Fibroblast of skin of left biceps (primary cell): ENCODE measurements at places on chromosomes 12 and 14.

GRCh38 chr12:86860776-86861175 is 604.6 kb upstream of the MGAT4C start:
- no peak for DNase-seq

GRCh38 chr14:53462931-53463778 is 310.0 kb upstream of the DDHD1 start:
- no peak for DNase-seq

- no peak for DNase-seq
Measured at GRCh38 chr14:77212943-77213678, 31.5 kb downstream of the TMEM63C start.

- DNase-seq, result no peak
Measured at GRCh38 chr14:36818246-36818645, 156.6 kb downstream of the PAX9 start.

GRCh38 chr12:108447168-108447832 is 67.8 kb upstream of the FICD start:
- DNase-seq, result no peak

- no peak for DNase-seq
Measured at GRCh38 chr14:43687921-43688320, 819.2 kb downstream of the FSCB start.

DNA sequence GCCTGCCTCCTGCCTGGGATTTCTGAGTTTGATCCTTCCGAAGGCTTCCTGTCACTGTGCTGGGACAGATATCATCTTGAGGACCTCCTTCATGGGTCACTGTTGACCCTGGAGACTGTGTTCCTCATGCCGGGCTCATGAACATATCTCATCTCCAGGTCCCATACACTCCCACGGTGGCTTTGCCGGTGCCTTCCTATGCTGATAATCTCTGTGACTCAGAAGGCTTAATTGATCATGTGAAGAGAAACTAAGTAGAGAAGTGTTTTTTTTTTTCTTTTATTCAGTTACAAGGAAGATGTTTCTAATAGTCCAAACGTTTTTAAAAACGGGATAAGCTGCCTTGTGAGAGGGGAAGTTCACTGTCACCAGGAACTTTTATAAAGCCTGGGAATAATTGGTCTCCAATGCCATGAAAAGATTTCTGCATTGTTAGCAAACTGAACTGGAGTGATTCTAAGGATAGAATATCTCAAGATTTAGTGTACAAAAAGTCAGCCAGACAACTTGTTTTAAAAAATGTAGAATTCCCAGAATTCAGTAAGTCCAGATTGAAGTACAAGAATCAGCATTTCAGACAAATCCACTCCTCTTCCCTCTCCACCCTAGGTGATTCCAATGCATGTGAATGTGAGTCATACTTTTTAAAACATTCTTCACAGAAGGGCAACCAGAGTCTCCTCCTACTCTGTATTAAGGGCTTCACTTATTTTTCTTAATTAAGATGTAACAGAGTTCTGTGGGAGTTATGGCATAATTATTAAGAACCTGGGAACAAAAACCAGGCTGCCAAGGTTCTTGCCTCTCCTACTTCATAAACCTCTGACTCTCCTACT is 139.8 kb upstream of the LGR5 start:
- no peak for DNase-seq

GRCh38 chr12:108853981-108854446 is 3.4 kb downstream of the SSH1 start:
- no peak for DNase-seq

GRCh38 chr14:36553656-36554260 is 28.7 kb downstream of the NKX2-8 start:
- no peak for DNase-seq

- DNase-seq, result no peak
Measured at GRCh38 chr12:32240831-32241230, 134.2 kb downstream of the BICD1 start.

DNA sequence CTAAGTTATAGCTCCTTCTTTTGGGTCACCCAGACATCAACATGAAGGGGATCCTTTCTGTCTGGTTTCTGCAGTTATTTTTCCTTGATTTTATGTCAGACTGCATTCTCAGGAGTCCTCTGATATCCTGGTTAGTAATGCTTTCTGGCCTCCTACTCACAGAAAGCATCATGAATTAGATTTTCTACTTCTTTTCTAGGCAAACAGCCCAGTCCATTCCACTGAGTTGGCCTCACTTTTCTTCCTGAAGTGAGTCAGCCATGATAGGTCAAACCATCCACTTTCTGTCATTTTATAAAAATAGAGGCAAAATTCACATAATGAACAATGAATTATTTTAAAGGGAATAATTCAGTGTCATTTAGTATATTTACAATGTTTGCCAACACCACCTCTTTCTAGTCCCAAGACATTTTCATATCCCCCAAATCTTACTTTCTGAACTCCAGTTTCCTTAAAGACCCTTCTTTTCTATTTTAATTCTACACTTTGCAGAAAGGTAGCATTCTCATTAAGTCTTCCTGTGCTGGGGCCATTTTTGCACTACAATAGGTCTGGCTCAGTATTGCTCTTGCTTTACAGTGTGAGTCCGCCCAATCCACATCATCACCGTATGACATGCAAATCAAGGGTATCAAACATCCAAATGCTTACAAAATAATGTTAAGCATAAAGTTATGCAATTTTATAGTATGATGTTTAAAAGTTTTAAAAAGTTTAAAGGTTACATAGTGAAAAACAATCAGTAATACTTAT is 95.1 kb downstream of the UNC79 start:
- DNase-seq, result peak; percentile 1

- DNase-seq, result no peak
Measured at GRCh38 chr12:40175489-40175888, 49.3 kb upstream of the LRRK2 start.

GRCh38 chr14:26596543-26597061 is 1.2 kb downstream of the NOVA1 start:
- no peak for DNase-seq

- DNase-seq, result no peak
Measured at GRCh38 chr12:3097836-3098235, 20.7 kb downstream of the TSPAN9 start.

DNA sequence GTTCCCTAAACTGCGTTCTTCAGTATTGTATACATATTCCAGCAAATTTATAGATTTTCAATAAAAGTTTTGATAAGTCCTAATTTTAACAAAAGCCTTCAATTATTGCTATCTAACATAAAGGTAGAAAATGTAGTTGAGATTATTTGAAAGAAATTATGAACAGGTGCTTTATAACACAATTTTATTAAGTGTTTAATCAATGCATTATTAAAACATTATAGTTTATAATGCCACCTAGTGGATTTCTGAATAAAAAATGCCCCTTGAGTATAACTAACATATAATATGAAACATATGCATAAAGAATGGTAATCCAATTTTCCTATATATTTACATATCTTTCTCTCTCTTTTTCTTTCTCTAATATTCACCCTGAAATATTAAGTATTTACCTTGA is 515.3 kb downstream of the SLC6A15 start:
- no peak for DNase-seq

DNA sequence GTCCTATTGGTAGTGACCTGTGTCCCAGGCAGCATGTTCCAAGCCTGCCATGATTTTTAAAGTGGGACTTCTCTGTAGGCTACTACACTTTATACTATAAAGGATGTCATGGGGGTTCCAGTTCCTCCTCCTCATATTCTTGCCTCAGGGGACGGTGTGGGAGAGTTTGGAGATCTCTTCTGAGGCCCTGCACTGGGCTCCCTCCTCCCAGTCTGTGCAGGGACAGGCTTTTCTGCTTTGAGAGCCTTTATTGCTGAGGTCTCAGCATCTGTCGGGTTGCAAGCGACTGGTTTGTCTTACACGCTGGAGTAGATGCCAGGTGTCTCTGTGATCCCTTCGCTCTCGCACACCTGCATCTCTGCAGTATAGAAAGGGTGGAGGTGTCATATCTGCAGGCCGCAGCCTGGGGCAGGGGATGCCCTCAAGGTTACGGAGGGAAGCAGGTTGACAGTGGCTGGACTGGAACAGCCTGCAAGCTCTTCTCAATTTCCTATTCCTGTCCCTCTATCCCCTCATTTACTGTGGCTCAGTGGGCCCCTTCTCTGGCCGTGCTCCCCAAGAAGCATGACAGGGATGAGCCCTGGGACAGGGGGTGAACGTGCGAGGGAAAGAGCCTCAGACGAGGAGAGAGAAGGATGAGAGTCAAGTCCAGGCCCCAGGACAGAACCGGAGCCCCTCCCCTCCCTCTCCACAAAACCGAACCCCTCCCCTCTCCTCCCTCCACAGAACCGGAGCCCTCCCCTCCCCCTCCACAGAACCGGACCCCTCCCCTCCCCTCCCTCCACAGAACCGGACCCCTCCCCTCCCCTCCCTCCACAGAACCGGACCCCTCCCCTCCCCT is 51.3 kb downstream of the SLC6A12 start:
- DNase-seq, result no peak

- DNase-seq, result no peak
Measured at GRCh38 chr12:13163868-13164635, 32.5 kb upstream of the EMP1 start.

GRCh38 chr12:106760184-106760531 is 14.3 kb upstream of the RIC8B start:
- DNase-seq, result no peak

DNA sequence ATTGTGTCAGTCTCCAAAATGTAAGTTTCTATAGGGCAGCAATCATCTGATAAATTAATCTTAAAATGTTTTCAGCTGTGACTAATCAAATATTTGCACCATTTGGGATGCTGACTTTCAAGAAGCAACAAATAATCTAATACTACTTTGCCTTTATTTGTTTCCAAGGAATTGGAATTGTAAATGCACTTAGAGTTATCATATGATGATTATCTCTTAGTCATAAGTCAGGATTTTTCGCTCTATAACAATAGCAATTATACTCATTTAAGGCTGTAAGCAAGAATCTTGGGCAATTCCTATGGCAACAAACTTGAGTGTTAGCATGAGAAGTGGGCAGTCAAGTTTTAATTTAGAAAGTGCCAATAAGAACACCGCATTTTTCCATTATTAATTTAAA is 13.0 kb upstream of the BAZ1A start:
- DNase-seq, result no peak

DNA sequence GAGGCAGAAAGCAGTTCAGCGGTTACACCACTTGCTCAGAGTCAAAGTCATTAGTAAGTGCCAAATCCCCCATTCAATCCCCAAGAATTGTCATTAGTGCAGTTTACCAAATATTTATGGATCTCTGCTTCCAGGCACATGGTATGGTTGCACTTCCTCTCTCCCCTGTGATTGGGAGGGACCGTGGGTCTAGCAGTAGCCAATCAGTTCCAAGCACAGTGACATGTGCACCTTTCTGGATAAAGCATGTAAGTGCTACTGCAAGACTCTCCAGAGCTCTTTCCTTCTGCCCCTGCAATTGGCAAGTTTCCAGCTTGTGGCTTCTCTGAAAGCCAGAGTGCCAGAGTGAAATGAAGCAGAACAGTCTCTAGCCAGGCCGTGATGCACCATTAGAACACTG is 85.3 kb upstream of the FLRT2 start:
- DNase-seq, result no peak

DNA sequence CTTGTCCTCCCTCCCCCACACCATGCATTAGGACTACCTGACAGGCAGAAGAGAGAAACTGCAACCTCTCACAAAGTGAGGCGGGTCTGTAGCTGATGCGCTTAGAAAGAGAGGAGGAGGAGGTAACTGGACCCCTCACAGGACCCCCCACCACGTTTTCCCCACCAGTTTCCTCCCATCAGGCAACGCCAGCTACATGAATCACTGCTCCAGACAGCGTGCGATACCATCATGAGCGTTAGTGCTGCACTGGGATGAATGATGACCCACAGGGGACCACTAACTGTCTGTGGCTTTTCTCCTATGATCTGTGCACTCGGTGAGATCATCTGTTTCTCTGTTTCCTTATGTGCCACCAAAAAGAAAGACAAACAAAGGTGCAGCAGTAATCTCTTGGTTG is 77.7 kb downstream of the KCNK10 start:
- DNase-seq, result no peak

- DNase-seq, result no peak
Measured at GRCh38 chr12:66945189-66945817, 266.4 kb upstream of the GRIP1 start.

DNA sequence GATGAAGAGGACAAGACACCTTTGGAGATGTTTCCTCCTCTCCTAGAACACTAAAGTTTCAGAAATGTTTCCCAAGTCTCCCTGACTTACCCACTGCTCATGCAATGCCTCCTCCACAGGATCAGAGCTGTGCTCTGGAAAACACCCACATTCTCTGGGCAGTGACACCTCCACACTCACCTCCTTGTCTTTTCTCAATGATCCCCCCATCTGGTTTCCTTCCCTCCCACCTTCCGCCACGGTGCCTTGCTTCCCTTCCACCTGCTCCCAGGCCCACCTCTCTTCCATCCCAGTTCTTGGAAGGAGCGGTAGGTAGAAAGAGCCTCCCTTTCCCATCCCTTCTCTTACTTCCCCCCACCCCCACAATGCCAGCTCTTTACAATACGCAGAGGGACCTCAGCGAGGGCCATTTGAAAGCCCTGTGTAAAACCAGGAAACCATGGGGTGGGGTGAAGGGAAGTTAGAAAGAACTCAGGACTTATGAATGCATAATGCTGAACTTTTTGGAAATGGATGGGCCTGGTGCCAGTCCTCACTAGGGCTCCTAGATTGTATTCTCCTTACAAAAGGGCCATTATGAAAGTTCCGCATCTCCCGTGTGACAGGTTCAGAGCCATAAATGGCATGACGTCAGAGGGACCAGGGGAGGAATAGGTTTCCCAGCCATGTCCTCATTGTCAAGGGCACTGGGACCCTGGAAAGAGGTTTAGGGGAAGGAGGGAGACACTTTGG is 12.8 kb downstream of the FBLN5 start:
- no peak for DNase-seq

DNA sequence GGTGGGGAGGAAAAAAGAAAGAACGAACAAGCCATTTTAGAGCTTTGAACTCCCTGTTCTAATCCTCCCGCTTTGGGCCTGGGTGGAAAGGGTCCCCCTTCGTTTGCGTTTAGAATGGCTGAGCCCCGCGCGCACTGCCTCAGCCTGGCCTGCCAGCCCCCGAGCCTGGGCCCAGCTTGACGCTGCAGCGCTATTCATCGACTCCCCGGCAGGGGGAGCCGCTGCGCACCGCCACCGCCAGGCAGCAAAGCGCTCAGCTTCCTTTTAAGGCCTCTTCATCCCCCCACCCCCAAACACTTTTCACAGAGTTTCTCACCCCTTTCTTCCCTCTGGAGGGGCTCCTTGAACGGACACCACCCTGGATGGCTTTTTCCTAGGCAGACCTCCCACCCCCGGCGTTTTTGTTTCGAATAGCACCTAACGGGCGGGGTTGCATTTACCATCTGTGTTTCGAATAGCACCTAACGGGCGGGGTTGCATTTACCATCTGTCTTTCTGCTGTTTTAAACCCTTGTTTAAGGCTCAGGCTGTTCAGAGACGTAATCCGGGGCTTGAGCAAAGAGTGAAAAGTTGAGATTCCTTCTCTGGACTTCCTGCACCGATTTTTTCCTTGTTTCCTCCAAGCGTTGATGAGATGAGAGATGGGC is 56.4 kb upstream of the PIWIL1 start:
- DNase-seq, result no peak

GRCh38 chr12:45379261-45379660 is 163.4 kb downstream of the ANO6 start:
- no peak for DNase-seq

- DNase-seq, result peak; percentile 79
Measured at GRCh38 chr14:50920482-50921230, 23.6 kb downstream of the PYGL start.

GRCh38 chr12:107465625-107466024 is 220.0 kb upstream of the PWP1 start:
- DNase-seq, result no peak

- DNase-seq, result no peak
Measured at GRCh38 chr12:54060174-54060974, 6.7 kb downstream of the HOXC4 start.
